ENCODE measurements at places on chromosomes 16 and 17. TPM values are rescaled to one million over a fixed set of nuclear protein-coding genes. Genes with fewer than 3 reads are reported as not detected.
A peak's percentile ranks its signal among the peaks of the same experiment; 100 is the strongest.

DNA sequence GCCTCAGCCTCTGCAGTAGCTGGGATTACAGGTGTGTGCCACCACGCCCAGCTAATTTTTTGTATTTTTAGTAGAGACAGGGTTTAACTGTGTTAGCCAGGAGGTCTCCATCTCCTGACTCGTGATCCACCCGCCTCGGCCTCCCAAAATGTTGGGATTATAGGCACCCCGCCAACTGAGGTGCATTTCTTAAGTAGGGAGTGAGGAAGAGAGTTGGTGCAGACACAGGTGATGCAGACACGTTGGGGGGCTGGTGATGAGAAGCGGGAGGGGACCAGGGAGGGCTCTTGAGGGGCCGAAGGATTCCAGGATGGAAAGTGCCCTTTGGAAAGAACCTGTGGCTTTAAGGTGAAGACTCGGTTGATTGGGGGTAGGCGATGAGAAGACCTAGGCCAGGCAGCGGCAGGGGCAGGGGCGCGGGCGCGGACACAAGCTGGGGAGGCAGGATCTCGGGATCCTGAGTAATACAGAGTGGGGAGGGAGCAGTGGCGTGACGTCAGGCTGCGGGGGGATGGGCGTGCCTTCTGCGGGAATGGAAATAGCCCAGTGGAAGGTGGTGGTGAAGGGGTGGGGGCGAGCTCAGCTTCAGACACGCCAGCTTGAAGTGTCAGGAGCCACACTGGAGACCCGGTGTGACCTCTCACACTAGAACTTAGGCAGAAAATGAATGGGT, 2.5 kb upstream of the ATP6V0C start:
- no peak overlapping the region for H3K4me3 ChIP-seq
- DNase-seq, result peak; percentile 68
- no peaks in the 10 kb centered on the region for H3K27me3 ChIP-seq
- no peaks in the 10 kb centered on the region for H3K36me3 ChIP-seq

DNA sequence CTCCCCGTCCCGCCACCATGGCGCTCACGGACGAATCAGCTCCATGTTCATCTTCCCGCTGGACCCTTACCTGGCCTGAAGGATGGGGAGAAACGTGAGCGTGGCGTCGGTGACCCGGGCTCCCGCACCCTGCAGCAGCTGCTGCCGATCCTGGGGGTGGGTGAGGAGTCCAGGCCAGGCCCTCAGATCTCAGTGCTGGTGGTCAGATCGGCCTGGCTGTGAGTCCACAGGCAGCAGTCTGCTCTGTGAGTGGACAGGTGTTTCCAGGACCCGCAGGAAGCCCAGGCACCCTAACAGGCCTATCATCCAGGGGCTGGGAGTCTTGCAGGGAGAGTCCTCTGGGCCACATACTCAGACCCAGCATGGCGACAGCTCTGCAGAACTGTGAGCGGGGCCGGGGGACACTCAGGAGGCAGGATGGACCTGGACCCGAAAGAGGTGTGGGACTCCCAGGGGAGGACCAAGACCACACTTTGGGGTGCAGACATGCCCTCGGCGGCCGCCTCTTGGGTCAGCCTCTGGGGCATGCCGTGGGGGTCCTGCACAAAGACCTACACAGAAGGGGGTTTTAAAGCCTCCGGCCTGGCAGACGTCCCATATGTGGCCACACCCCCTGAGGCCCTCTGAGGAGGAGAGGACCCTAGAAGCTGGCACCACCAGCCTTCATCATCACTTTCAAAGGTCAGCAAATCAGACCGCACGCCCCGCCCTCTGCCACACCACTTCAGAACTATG, 27.2 kb upstream of the ZNF469 start:
- no peaks in the 10 kb centered on the region for H3K36me3 ChIP-seq
- DNase-seq, result peak; percentile 11
- H3K4me1 ChIP-seq, result no peaks in the 10 kb centered on the region

DNA sequence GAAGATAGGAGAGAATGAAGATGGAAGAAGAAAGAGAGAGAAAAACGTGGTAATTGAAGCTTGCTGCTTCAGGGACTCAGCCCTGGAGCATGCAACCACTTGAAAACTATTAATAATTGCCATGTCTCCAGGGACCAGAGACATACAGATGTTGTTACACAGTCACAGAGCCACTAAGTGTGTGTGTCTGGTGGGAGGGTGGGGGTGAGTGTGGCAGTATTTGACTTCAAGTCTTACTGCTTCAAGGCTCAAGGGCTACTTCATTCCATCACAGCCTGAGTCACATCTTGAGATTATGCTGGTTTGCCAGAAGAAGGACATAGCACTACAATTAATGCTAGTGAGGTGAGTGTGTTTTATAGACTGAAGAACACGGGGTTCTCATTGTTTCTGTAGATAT, 202.2 kb downstream of the CDH8 start:
- H3K36me3 ChIP-seq, result no peaks in the 10 kb centered on the region
- no peaks in the 10 kb centered on the region for H3K27me3 ChIP-seq
- no peak overlapping the region for H3K4me3 ChIP-seq
- no peaks in the 10 kb centered on the region for H3K4me1 ChIP-seq
- DNase-seq, result no peak
- no peak overlapping the region for H3K27ac ChIP-seq

- no peak overlapping the region for H3K27ac ChIP-seq
- H3K4me1 ChIP-seq, result no peaks in the 10 kb centered on the region
- H3K36me3 ChIP-seq, result no peaks in the 10 kb centered on the region
Observed at GRCh38 chr17:9037736-9038135, 16.4 kb downstream of the NTN1 start.

- H3K4me3 ChIP-seq, result no peak overlapping the region
- H3K27ac ChIP-seq, result no peak overlapping the region
- H3K4me1 ChIP-seq, result peaks cover 59% of the 10 kb centered on the region
- no peaks in the 10 kb centered on the region for H3K36me3 ChIP-seq
Observed at GRCh38 chr16:82703161-82703560, 76.4 kb downstream of the CDH13 start.

DNA sequence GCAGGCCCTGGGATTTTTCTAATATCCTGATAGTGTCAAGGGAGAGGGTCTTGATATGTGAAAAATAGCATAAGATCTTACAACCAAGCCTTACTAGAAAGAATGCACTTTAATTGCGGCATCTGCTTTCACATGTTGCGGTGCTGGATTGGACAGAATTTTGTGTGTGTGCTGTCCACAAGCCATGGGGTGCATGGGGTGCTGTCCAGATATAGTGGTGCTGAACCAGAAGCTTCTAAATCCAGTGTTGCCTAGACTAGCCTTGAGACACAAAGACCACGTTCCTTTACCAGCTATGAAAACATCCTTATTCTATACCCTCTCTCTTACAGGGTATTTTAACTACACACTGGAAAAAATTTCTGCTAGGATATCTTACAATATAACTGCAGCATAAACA, 244.0 kb downstream of the TMEM114 start:
- peaks cover 5% of the 10 kb centered on the region for H3K27me3 ChIP-seq
- no peak overlapping the region for H3K27ac ChIP-seq
- no peak for DNase-seq
- H3K4me1 ChIP-seq, result no peaks in the 10 kb centered on the region

GRCh38 chr16:66054095-66054494, 312.4 kb upstream of the CDH5 start:
- no peak overlapping the region for H3K4me3 ChIP-seq
- no peaks in the 10 kb centered on the region for H3K4me1 ChIP-seq
- no peaks in the 10 kb centered on the region for H3K36me3 ChIP-seq
- no peak overlapping the region for H3K27ac ChIP-seq
- DNase-seq, result no peak

GRCh38 chr16:52034830-52035229, 512.1 kb downstream of the TOX3 start:
- no peak for DNase-seq
- no peak overlapping the region for H3K4me3 ChIP-seq
- no peaks in the 10 kb centered on the region for H3K4me1 ChIP-seq
- no peaks in the 10 kb centered on the region for H3K36me3 ChIP-seq

GRCh38 chr17:65008882-65009281, 47.7 kb downstream of the GNA13 start:
- H3K4me1 ChIP-seq, result peaks cover 42% of the 10 kb centered on the region
- no peaks in the 10 kb centered on the region for H3K27me3 ChIP-seq
- H3K4me3 ChIP-seq, result no peak overlapping the region

DNA sequence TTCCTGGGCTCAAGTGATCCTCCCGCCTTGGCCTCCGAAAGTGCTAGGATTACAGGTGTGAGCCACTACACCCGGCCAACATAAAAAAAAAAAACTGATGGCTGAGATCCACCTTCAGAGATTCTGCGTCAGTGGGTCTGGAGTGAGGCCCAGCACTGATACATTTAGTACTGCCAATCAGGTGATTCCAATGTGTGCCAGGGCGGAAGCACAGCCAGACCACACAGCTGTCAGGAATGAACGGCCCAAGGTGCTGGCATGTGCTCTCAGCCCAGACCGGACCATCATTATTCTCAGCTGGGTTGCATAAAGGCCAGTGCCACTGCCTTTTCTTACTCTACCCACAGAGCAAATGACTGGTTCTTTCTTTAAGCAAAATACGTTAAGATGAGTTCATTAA, 1.2 kb upstream of the BCO1 start:
- no peaks in the 10 kb centered on the region for H3K36me3 ChIP-seq
- peaks cover 17% of the 10 kb centered on the region for H3K4me1 ChIP-seq
- H3K27me3 ChIP-seq, result no peaks in the 10 kb centered on the region
- H3K27ac ChIP-seq, result peak overlapping the region; percentile 86

DNA sequence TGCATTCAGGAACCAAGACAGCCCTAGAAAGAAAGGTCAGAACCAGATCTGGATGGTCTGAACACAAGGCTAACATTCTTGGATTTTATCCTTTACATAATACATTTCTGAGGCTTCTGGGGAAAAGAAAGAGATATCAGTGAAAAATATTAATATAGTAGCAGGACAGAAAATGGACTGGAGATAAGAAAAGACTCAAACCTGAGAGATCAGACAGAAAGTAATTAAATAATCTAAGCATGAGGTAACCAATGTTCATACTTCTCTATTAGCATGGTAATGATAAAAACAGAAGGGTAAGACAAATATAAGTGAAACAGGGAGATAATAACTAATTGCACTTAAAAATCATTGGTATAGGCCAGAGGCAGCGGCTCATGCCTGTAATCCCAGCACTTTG, 5.5 kb downstream of the TRIM37 start:
- H3K4me3 ChIP-seq, result no peak overlapping the region
- H3K36me3 ChIP-seq, result peaks cover 24% of the 10 kb centered on the region
- peaks cover 17% of the 10 kb centered on the region for H3K4me1 ChIP-seq
- no peak for DNase-seq
- H3K27me3 ChIP-seq, result no peaks in the 10 kb centered on the region

Gene KRT31
- not detected for total RNA-seq

Gene GPR179
- 0.05 TPM for total RNA-seq

Gene TEX14
- 0.19 TPM for total RNA-seq

Gene APOBR
- 0.38 TPM for total RNA-seq

Gene TMEM98
- total RNA-seq, result 10.1 TPM

Gene NGFR
- 8.9 TPM for total RNA-seq

Gene EXOC3L1
- 3.9 TPM for total RNA-seq

Measured in left ventricle myocardium inferior (tissue), 1 donor.